ENCODE measurements at places on chromosomes 12 and 14.

DNA sequence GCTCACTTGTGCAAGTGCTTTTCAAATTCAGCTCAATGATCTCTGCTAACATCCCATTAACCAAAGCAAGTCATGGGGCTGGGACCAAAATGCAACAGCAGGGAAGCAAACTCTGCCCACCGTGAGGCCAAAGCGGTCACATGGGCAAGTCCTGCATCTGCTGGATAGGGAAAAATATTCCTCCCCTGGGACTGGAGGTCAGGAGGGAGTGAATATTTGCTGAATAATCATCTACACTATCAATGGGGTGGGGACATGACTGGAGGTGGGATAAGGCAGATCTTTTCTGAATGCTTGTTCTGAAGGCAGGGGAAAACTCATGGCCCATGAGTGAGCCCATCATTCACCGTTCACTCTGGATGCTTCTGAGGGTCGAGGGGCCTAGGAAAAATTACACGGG, 45.1 kb upstream of the VRK1 start:
- no peak for DNase-seq

DNA sequence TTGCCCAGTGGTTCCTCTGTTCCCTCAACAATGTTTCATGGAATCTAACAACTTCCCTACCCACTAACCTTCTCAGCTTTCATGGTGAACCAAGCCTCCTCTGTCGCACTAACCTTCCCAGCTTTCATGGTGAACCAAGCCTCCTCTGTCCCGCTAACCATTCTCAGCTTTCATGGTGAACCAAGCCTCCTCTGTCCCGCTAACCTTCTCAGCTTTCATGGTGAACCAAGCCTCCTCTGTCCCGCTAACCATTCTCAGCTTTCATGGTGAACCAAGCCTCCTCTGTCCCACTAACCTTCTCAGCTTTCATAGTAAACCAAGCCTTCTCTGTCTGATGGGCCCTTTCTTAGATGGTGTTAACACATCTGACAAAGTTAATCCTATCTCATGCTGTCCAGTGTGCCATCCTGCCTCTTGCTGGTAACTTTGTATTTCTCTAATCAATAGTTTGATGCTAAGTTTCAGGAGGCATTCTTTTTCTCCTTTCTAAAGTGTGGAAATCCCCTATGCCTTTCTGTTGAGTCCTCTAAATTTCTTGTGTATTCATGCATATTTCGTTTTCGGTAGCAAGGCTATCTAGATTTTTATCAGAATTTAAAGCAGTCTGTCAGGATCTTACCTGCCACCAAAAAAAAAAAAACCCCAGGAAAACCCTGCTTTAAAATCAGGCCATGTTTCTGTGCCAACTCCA, 26.8 kb upstream of the KCNK13 start:
- DNase-seq = no peak

DNA sequence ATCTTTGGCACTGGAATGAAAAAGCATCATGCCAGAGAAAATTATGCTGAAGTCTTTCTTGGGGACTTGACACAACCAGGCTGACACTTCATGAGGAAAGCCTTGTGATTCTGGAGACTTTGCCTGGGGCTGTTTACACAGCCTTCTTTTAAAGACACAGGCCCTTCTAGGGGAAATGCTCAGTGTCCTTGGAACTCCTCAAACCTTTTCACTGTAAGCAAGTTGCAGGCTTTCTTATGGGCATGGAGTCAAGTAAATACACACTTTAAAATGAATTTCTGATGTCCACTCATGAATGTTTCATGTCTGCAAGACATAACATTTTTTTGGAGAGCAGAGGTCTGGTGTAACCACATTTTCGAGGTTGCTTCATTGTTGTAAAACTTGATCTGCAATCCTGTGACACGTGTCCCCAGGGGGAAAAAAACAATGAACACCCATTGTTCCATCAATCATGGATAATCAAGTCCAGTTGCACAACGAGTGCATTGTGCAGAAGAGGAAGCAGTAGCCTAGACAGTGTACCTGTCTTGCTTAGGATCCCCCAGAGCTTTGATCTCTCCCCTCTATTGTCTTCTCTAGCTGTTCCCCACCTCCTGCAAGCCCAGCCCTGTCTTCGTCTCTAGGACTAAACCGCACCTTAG, 155.1 kb upstream of the PRICKLE1 start:
- DNase-seq = no peak

GRCh38 chr12:122022393-122023338, 982 bp downstream of the BCL7A start:
- no peak for DNase-seq

DNA sequence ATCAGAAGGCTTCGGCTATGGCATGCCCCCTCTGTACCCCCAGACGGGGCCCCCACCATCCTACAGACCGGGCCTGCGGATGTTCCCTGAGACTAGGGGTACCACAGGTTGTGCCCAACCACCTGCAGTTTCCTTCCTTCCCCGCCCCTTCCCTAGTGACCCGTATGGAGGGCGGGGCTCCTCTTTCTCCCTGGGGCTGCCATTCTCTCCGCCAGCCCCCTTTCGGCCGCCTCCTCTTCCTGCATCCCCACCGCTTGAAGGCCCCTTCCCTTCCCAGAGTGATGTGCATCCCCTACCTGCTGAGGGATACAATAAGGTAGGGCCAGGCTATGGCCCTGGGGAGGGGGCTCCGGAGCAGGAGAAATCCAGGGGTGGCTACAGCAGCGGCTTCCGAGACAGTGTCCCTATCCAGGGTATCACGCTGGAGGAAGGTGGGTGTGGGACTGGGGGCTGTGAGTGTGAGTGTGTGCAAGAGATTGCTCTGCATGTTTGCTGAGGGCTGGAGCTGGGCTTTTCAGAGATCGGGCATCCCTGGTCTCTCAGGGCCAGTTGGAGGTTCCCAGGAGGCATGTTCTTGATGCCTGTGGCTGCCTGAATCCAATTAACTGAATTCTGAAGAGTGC, 8.6 kb downstream of the NFATC4 start:
- no peak for DNase-seq

DNA sequence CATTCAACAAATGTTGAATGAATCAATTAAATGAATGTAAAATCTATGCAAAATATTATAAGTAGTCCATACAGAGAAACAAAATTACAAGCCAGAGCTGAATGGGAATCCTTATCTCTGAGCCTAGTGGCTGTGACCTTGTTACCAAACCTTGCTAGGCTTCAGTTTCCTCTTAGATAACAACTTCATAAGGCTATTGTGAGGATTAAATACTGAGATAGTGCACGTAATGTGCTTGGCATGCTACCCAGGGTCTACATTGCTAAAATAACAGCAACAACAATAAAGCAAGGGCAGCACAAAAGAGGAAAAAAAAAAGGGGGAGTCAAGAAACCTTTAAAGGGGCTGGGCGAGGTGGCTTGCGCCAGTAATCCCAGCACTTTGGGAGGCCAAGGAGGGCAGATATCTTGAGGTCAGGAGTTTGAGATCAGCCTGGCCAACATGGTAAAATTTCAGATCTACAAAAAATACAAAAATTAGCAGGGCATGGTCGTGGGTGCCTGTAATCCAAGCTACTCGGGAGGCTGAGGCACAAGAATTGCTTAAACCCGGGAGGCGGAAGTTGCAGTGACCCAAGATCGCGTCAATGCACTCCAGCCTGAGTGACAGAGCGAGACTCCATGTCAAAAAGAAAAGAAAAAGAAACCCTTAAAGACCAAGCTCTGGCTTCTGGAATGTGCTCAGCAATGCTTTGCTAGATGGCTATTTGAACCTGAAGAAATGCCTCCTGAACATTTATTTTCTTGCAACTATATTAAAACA, 14.1 kb downstream of the STAB2 start:
- no peak for DNase-seq

DNA sequence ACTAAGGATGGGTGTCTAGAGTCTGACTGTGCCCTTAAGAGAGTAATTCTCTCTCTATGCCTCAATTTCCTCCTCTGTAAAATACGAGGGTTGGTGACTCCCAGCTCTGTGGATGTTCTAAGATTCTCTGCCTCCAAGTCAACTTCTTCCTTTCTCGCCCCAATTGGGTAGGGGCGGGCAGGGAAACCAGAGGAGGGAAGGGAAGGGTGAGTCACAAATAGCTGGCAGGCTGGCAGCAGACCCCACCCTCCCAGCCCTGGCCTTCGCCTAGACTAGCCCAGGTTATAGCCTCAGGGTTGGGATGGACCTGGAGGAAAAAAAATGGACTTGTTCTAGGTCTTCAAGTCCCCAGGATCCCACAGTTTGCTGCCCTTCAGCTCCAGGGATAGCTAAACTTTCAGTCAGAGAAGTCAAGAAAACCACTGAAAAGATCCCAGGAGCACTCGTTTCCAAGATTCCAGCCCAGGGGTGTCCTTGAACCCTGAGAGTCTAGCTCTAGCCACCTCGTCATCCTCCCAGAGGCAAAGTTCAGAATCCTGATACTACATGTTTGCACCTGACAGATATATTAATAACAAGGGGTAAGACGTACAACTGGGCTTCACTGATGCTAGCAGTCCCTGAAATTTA, 2.3 kb downstream of the DGKA start:
- no peak for DNase-seq

DNA sequence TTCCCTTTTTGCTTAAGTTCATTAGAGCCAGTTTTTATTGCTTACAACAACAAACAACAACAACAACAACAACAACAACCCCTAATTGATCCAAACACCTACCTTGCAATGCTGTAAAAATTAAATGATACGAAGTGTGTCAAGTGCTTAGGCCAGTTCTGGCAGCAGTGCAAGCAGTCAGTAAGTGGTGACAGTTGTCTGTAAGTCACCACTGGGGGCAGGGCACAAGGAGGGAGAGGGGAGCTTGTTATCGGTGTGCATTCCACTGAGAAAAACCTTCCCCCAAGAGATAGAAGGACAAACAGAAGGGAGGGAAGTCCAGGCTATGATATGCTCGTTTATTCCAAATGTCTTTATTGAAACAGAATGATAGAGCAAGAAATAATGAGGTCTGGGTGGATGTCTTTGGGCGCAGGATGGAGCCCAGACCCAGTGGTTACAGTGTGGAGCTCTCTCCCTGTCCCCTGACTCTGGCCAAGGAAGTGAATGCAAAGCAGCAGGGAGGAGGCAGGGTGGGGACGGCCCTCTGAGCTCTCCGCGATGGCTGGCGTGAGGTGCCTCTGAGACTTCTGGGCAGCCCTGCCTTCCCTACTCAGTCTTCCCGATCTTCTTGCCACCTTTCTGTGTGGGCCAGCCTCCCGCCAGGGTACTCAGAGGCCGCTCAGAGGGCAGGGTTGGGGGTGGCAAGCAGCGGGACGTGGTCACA, 6.5 kb downstream of the SLC22A17 start:
- DNase-seq = no peak

DNA sequence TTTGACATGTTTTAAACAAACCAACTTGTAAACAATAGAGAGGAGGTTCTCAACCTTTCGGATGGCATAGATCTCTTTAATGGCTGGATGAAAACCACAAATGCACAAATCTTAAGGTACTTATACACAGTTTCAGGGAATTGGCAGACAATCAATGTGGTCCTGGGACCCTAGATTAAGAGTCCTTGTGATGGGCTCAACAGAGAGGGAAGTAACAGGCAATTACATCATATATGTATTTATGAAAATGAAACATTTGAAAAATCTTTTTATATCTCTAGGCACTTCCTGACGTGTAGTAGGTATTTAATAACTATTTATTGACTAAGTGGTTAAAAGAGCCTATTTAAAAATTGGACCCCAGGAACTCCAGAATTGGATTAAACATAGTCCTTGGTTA, 897 bp downstream of the ACTR10 start:
- no peak for DNase-seq

- no peak for DNase-seq
Measured at GRCh38 chr12:93429852-93430251, 11.9 kb downstream of the UBE2N start.

DNA sequence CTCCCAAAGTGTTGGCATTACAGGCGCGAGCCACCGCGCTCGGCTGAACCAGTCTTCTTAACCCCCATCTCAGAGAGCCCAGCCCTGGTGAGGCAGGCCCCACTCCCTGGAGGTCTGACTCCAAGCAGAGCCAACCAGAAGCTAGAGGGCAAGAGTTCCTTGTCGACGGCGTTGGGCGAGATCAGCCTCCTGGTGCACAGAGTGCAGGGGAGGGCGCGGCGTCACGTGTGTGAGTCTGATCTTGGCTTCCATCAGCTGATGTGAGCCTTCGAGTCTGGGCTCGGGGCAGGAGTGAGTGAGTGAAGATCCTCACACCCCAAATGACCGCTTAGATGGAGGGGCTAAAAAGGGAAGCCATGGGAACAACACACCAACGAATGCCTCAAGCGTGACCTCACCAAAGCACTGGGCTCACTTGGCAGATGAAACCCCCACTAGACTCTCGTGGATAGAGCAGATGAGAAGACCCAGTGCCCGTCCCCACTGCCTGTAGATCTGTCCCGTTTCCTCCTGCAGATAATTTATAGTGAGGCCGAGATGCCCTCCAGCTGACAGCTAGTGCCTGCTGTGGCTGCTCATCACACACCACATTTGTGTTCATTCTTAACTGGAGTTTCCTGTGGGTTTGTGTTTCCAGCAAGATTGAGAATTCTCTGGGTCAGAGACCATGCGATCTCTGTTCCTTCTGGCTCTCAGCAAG, 28.6 kb upstream of the ADGRD1 start:
- no peak for DNase-seq

GRCh38 chr14:50542941-50543418, 10.6 kb upstream of the MAP4K5 start:
- peak; percentile 43 for DNase-seq

DNA sequence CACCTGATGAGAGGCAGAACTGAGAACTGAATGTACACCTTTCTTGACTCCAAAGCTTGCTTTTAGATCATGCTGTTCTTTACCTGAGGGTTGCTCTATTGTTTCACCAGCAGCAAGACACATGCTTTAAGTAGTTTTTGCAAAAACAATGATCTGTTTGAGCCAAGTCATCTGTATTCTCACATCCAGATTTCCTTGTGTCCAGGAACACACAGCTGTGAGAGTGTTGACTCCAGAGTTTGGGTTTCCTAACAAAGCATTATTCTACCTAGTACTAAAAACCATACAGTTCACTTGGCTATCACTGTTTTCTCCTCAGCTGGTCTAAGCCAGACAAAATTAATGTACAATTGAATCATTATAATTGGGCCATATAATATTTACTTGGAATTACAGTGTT, 120.4 kb downstream of the STAB2 start:
- no peak for DNase-seq

- no peak for DNase-seq
Measured at GRCh38 chr14:105739331-105740102, 213.1 kb downstream of the TMEM121 start.

- DNase-seq = no peak
Measured at GRCh38 chr12:15697201-15697600, 92.0 kb downstream of the EPS8 start.

GRCh38 chr14:39015360-39015961, 87.6 kb downstream of the SEC23A start:
- peak; percentile 50 for DNase-seq
